ENCODE measurements at places on chromosomes 16 and 17.

DNA sequence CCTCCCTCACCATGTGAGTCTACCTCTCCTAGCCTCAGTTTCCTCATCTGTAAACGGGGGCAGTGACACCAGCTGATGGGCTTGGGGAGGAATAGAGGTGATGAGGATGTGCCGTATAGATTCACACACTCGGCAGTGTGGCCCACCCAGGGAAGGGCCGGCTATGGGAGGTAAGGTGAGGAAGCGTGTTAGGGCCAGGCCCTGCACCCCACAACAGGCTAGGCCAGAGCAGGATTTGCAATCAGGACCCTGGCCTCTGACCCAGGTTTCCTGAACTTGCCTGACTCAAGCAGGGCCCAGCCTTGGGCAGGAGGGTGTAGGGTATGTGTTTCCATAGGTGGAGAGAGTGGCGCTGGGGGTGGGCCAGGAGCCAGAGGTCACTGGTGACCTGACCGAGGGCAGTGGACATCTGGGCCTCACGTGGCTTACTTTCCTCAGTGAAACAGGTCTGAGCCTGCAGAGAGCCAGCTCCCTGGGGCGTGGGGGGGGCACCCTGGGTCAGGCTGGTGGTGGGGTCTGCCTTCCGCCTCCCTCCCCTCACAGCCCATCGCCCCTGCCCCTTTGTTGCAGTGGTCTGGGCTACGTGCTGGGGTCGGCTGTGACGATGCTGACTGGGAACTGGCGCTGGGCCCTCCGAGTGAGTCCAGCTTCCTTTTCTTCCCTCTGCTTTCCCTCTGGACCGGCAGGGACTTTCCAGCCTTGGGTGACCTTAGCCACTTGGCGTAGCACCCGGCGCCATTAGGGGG, 12.8 kb downstream of the SPNS3 start:
- no peak for DNase-seq

GRCh38 chr16:27640277-27640600, 90.3 kb downstream of the KATNIP start:
- peak; percentile 34 for DNase-seq

- DNase-seq: no peak
These were observed 88.7 kb downstream of the AIPL1 start for GRCh38 chr17:6346156-6346786.

GRCh38 chr17:40113110-40113906, 8.5 kb upstream of the MSL1 start:
- DNase-seq: peak; percentile 95

DNA sequence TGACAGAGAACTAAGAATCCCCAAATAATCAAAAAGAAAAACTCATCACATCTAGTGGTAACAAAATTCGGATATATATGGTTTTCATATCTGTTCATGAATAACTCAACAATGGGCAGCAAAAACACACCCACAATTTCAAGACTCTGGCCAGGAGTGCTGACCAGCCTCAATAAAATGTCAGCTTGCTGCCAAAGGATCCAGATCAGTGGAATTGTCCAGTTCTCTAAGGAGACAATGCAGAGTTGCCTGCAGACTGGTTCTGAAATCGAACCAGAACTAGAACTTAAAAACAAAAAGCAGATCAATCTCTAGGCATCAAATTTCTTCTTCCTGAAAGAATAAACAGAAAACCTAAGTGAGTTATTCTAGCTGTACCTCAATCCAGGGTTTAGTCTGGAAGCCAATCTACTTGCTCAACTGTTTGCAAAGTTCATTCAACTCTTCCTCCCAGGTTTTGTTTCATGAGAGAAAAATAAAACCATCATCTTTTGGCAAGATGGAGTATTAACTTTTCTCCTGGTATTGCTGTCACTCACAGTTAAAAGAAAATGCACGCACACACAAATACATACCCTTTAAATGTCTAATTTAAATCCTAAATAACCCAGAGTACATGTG, 61.0 kb downstream of the CFDP1 start:
- no peak for DNase-seq

DNA sequence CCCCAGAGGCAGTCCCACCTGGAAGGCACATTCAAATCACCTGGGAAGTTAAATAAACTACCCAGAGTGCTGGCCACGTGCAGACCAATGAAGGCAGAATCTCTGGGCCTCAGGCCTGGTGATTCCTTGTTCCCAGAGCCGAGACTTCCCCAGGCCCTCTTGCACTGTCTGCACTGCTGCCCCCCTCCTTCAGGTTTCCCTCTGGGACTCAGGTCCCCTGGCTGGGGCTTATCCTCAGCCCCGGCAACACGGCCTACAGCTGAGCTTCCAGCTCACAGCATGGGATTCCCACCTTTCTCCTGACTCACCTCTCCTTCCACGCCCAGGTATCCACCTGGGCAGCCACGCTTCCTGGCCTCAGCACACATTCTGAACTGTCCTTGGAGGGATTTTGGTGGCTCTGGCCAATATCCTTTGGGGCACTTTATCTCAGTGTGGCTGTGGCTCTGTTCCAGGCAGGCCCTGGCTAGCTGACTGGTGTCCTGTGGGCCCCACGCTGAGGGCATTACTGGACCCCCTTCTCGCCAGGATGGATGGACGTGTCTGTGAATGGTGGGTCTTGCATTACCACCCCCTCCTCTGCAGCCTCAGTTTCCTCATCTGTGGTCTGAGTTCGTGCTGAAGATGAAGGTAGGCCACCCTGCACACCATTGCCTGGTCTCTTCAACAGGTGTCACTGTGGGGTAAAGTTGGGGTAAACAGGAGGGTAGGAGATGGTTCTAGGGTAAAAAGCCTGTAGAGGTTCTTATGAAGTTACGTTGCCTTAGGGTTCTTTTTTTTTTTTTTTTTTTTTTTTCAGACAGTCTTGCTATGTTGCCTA, 165.7 kb downstream of the IRF8 start:
- no peak for DNase-seq

GRCh38 chr16:88639231-88640038, 1.1 kb downstream of the IL17C start:
- DNase-seq: no peak

DNA sequence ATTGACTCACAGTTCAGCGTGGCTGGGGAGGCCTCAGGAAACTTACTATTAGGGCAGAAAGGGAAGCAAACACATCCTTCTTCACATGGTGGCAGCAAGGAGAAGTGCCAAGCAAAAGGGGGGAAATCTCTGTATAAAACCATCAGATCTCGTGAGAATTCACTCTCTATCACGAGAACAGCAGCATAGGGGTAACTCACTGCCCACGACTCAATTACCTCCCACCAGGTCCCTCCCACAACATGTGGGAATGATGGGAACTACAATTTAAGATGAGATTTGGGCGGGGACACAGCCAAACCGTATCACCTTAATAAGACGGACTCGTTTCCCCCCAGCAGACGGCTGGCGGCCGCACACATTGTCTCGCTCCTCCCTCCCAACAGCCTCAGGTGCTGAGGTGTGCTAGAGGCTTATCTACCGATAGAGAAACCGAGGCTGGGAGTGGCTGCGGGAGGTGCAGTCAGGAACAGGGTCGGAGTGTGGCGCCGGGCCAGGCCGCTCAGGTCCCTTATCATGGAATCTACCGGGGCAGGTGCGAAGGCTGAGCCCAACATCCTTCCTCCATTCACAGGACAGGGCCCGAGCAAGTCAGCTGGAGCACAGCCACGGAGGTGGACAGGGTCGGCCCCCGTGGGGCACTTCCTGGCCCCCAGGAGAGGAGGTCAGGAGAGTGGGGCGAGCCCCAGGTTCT, 4.9 kb upstream of the ZG16B start:
- DNase-seq: no peak

DNA sequence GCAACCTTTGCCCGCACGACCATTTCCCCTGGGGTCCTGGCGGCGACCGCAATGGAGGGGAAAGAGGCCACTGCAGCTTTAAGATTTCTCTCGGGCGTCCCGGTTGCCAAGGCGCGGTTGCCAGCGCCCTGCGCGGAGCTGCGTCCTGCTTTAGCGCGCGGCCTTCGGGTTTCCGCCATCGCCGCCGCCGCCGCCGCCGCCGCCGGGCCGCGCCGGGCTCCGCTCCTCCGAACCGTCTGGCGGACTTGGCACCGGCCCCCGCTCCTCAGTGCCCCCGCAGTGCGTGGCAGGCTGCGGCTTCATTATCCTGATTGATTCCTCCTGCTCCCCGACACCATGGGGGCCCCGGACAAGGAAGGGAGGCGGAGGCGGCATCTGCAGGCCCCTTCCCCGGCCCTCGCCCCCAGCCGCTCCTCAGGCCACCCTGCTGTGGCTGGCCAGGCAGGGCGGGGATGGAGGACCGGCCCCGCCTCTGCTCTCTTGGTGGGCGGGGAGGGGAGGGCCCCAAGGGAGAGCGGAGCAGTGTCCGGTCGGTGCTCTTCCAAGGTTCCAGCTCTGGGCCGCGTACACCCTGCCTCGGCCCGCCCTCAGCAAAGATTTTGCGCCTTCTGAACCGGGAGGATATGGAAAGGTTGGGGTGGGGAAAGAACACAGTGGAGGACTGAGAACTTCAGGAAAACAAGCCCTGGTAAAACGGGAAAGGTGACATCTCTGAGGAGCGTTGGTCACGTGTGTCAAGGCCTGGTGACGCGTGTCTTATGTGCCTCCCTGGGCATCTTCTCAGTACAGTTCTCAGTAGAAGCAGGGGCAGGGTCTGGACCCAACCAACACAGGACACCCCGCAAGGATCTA, 34.0 kb downstream of the NEUROD2 start:
- DNase-seq: peak; percentile 44

DNA sequence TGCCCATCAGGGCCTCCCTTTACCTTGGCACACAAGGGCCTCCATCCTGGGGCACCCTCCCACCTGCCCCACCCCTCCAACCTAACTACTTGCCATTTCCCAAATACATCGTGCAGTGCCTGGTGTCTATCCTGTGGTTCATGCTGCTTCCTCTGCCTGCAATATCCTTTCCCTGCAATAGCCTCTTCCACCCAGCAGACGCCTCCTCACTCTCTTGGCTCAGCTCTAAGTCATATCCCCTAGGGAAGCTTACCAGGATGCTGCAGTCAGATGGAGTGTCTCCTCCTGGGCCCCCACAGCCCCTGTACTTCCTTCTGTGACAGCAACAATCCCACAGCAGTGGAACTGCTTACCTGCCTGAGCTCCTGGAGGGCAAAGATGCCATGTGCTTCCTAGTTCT, 36.7 kb downstream of the CCDC182 start:
- peak; percentile 5 for DNase-seq

DNA sequence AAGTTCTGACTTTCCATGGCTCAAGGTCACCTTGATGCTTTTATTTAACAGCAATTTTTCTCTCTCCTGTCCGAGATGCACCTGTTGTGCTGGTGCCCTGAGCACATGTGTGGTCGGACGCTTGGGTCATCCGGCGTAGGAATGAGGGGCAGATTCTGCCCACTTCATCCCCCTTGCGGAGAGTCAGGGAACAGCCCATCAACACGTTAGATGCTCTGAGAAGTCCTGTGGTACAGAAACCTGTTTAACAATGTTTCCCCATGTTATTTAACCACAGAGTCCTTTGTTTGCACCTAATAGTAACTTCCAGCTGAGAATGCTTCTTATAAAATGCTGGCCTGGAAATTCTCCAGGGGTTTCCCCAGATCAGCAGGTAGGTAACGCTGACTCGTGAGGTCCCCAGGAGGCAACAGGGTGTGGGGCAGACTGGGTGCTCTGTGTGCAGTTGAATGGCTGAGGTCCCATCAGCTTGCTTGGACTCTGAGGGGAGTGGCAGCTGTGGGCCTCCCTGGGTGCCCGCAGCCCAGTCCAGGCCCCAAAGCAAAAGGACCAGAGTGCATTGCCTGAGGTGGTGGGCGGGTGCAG, 17.8 kb downstream of the DOC2B start:
- DNase-seq: no peak

DNA sequence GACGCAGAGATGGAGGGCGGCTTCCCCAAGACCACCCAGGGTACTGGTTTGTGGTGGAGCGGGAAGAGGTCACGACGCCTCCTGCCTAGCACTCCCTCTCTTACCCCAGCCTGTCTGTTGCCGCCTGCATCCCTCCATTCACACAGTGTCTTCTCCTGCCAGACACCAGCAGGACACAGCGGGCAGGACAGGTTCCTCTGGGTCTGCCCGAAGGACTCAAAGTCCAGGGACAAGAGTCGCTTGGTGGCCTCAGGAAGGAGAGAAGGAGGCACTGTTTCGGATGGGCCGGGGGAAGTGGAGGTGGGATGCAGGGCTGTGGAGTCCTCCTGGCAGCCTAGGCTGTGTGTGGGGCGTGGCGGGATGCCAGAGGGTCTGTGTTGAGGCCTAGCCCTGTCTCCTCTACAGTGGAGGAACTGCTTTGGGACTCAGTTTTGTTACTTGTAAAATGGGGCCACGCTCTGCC, 19.6 kb upstream of the TNS4 start:
- no peak for DNase-seq

DNA sequence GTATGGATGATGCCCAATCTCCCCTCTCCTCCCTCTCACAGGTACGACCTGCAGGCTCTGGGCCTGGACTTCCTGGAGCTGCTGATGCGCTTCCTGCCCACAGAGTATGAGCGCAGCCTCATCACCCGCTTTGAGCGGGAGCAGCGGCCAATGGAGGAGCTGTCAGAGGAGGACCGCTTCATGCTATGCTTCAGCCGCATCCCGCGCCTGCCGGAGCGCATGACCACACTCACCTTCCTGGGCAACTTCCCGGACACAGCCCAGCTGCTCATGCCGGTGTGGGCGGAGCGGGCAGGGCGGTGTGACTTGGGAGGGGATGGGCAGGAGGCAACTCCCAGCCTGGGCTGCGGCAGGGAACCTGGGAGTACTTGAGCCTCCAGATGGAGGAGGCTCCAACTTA, 18.1 kb downstream of the SPATA32 start:
- no peak for DNase-seq

- peak; percentile 53 for DNase-seq
These were observed 639 bp downstream of the MIF4GD start for GRCh38 chr17:75270218-75270965.

- no peak for DNase-seq
These were observed 30.6 kb downstream of the RPTOR start for GRCh38 chr17:80575057-80575875.

DNA sequence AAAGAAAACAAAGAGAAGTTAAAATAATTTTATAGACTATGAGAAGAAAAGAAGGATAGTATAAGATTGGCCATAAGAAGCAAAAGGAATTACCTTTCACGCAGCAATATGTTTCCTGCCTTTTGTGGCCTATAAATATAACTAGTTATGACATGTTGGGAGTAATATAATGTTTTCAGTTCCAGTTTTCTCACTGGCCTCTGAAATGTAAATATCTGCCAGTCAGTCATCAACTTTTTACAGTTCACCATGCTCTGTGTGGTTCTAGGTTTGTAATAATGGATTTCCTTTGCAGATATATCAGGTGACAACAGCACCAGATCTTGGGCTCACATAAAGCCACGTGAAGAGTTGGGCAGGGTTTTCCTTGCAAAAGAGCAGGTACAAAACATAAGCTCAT, 94.3 kb downstream of the ABCA8 start:
- DNase-seq: no peak

- DNase-seq: no peak
These were observed 2.9 kb downstream of the MRPL28 start for GRCh38 chr16:367333-367903.
